Liver (tissue), 10 donors: ENCODE measurements at places on chromosomes 12 and 14. TPM values are rescaled to one million over a fixed set of nuclear protein-coding genes. Genes with fewer than 3 reads are reported as not detected.

The KCNH3 gene
- not detected for total RNA-seq

DNA sequence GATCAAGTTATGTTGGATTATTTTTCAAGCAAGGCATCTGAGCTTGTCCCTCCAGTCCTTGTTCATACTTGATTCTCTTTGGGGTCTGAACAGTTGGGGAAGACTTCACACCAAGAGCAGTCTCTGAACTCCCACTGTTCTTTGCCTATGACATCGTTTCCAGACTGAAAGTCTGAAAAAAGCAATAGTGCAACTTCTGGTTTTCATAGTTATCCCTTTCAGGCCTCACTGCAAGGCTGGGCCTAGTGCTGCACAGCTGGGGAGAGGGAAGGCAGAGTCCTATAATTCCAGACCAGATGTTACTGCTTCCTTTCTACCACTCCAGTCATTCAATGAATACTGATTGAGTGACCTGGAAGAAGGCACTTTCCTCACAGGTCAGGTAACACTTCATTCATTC, 187.1 kb upstream of the CCND2 start:
- no peak for DNase-seq
- no peak overlapping the region for H3K27ac ChIP-seq
- H3K36me3 ChIP-seq = no peaks in the 10 kb centered on the region
- no peaks in the 10 kb centered on the region for H3K27me3 ChIP-seq
- no peak overlapping the region for H3K4me3 ChIP-seq

GRCh38 chr12:53589915-53590314, 36.3 kb downstream of the ATF7 start:
- H3K36me3 ChIP-seq = no peaks in the 10 kb centered on the region
- DNase-seq = no peak
- H3K27me3 ChIP-seq = no peaks in the 10 kb centered on the region

DNA sequence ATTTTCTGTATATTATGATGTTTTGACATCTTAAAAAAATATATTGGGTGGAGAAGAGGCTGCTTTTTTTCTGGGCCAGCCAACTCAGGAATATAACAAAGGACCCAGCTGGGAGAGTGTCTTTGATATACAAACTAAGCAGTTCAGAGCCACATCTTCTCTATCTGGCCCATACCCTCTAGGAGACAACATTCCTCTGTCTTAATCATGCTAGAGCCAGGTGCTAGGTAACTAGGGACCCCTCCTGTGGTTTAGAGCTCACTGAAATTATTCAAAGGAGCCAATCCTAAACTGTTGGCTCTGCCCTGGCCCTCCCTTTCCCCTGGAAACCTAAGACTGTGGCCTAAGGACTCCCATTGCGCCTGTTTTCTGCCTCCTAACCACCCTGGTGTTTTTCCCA, 193.1 kb upstream of the DIO2 start:
- no peak overlapping the region for H3K27ac ChIP-seq
- no peaks in the 10 kb centered on the region for H3K36me3 ChIP-seq
- H3K4me1 ChIP-seq = no peaks in the 10 kb centered on the region
- no peak overlapping the region for H3K4me3 ChIP-seq
- no peaks in the 10 kb centered on the region for H3K27me3 ChIP-seq

The AICDA gene
- total RNA-seq = 0.28 TPM

DNA sequence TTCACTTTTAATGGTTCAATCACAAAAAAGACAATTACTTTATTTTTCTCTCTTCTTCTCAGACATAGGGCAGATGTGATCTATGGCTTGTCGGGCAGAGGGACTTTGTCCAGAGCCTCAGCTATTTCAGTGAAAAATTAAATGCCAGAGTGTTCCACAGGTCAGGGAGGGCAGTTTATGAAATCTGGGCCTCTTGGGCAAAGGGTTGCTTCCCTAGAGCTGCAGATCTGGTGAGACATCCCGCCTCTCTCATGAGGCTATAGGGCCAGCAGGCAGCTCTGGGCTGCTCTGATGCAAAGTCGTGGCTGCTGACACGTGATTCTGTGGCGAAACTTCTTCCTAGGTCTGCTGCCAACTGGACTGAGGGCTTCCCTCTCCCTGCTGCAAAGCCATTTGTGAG, 6.0 kb downstream of the CLMN start:
- H3K4me1 ChIP-seq = peaks cover 22% of the 10 kb centered on the region
- no peaks in the 10 kb centered on the region for H3K36me3 ChIP-seq
- no peak overlapping the region for H3K4me3 ChIP-seq
- peak overlapping the region; percentile 84 for H3K27ac ChIP-seq
- H3K27me3 ChIP-seq = no peaks in the 10 kb centered on the region

- no peaks in the 10 kb centered on the region for H3K36me3 ChIP-seq
- H3K4me3 ChIP-seq = no peak overlapping the region
- H3K27ac ChIP-seq = no peak overlapping the region
- DNase-seq = no peak
These were observed 88.9 kb downstream of the ITPR2 start for GRCh38 chr12:26744042-26744626.

The RIPK3 gene
- total RNA-seq = 2.9 TPM

DNA sequence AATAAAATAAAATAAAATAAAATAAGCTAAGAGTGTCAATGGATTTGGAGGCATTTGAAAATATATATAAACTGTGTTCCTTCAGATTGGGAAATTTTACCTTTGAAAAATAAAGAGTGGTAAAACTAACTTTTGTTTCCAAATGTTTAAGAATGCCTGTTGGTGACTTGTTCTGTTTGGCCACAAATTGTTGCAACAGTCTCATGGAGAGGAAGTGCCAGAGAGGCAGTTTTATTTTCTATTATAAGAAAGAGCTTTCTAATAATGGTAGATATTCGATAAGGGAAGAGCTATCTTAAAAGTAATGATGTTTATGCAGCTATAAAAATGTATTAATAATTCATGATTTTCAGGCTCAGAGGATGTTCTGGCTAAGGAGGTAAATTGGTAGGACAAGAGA, 68.8 kb upstream of the MDGA2 start:
- H3K4me1 ChIP-seq = no peaks in the 10 kb centered on the region
- DNase-seq = no peak
- no peaks in the 10 kb centered on the region for H3K36me3 ChIP-seq
- H3K27ac ChIP-seq = no peak overlapping the region
- H3K27me3 ChIP-seq = no peaks in the 10 kb centered on the region

The KLRD1 gene
- total RNA-seq = 5.0 TPM

- DNase-seq = no peak
- H3K27me3 ChIP-seq = no peaks in the 10 kb centered on the region
These were observed 11.9 kb upstream of the TNFAIP2 start for GRCh38 chr14:103111232-103111868.

The LGALS3 gene
- total RNA-seq = 20.8 TPM

DNA sequence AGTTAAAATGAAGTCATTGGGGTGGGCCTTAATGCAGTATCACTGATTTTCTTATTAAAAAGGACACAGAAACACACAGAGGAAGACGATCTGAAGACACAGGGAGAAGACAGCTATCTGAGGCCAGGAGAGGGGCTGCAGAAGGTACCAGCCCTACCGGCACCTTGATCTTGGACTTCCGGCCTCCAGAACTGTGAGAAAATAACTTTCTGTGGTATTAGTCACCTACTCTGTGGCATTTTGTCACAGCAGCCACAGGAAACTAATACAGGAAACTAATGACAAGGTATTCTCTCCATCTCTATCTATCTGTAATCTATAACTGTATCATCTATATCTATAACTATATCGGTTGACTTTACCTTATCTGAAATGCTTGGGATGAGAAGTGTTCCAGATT, 1149.5 kb downstream of the BCL11B start:
- DNase-seq = no peak
- H3K27ac ChIP-seq = no peak overlapping the region
- H3K27me3 ChIP-seq = no peaks in the 10 kb centered on the region
- no peak overlapping the region for H3K4me3 ChIP-seq

DNA sequence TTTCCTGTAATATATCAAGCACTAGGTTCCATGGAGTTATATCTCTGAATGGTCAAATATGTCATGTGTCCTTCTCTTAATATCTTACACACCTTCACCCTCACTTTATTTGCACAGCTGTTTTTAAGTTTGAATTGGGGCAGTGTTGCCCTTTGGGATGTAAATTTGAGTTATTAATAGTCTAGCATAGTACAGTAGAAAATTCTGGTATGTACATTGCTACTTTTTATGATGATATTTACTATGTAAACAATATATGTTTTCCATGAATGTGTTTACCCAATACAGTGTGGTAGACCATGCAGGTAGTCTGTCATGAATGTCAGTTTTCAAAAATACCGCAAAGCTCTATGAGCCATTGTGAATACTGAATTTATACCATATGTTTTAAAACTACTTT, 50.5 kb downstream of the METTL25 start:
- no peak for DNase-seq
- no peaks in the 10 kb centered on the region for H3K27me3 ChIP-seq
- no peak overlapping the region for H3K4me3 ChIP-seq
- no peaks in the 10 kb centered on the region for H3K4me1 ChIP-seq
- no peak overlapping the region for H3K27ac ChIP-seq
- peaks cover 5% of the 10 kb centered on the region for H3K36me3 ChIP-seq

GRCh38 chr12:103441437-103442181, 54.2 kb downstream of the C12orf42 start:
- H3K4me1 ChIP-seq = no peaks in the 10 kb centered on the region
- DNase-seq = no peak
- no peak overlapping the region for H3K27ac ChIP-seq
- no peak overlapping the region for H3K4me3 ChIP-seq
- H3K36me3 ChIP-seq = no peaks in the 10 kb centered on the region

- no peak for DNase-seq
- no peak overlapping the region for H3K4me3 ChIP-seq
- H3K27me3 ChIP-seq = no peaks in the 10 kb centered on the region
- no peaks in the 10 kb centered on the region for H3K4me1 ChIP-seq
These were observed 64.6 kb downstream of the KIF21A start for GRCh38 chr12:39378341-39378740.

- H3K27me3 ChIP-seq = no peaks in the 10 kb centered on the region
- no peak for DNase-seq
- H3K27ac ChIP-seq = no peak overlapping the region
These were observed 2.3 kb downstream of the ANKRD9 start for GRCh38 chr14:102507081-102507856.

- no peak overlapping the region for H3K4me3 ChIP-seq
- no peak for DNase-seq
- H3K36me3 ChIP-seq = no peaks in the 10 kb centered on the region
These were observed 125.6 kb downstream of the RGS6 start for GRCh38 chr14:72057701-72058285.

- DNase-seq = no peak
- no peaks in the 10 kb centered on the region for H3K27me3 ChIP-seq
- no peak overlapping the region for H3K27ac ChIP-seq
- H3K4me3 ChIP-seq = no peak overlapping the region
These were observed 6.0 kb upstream of the PCNX1 start for GRCh38 chr14:70901269-70901668.

- no peaks in the 10 kb centered on the region for H3K36me3 ChIP-seq
- no peak overlapping the region for H3K4me3 ChIP-seq
- H3K4me1 ChIP-seq = peaks cover 3% of the 10 kb centered on the region
- no peak for DNase-seq
- no peaks in the 10 kb centered on the region for H3K27me3 ChIP-seq
These were observed 35.9 kb downstream of the FBLN5 start for GRCh38 chr14:91911474-91912032.

GRCh38 chr12:31004666-31005065, 69.0 kb upstream of the DDX11 start:
- no peak overlapping the region for H3K27ac ChIP-seq
- no peak for DNase-seq
- H3K27me3 ChIP-seq = no peaks in the 10 kb centered on the region
- H3K4me1 ChIP-seq = no peaks in the 10 kb centered on the region
- no peak overlapping the region for H3K4me3 ChIP-seq
